Suppressor macrophage treated with lipopolysaccharide for 4 hours (primary cell): ENCODE measurements at places on chromosomes 11 and 22.
A peak's percentile ranks its signal among the peaks of the same experiment; 100 is the strongest.

- DNase-seq, result peak; percentile 37
Observed at GRCh38 chr11:112453601-112454577, 193.2 kb upstream of the PLET1 start.

- no peak for DNase-seq
Observed at GRCh38 chr11:15692739-15693138, 578.0 kb downstream of the INSC start.

- no peak for DNase-seq
Observed at GRCh38 chr22:43860831-43861230, 1.5 kb downstream of the SULT4A1 start.

GRCh38 chr22:23192133-23192532 lies 11.8 kb downstream of the BCR start:
- DNase-seq, result no peak

GRCh38 chr22:30424534-30425326 lies 838 bp upstream of the MTFP1 start:
- no peak for DNase-seq

DNA sequence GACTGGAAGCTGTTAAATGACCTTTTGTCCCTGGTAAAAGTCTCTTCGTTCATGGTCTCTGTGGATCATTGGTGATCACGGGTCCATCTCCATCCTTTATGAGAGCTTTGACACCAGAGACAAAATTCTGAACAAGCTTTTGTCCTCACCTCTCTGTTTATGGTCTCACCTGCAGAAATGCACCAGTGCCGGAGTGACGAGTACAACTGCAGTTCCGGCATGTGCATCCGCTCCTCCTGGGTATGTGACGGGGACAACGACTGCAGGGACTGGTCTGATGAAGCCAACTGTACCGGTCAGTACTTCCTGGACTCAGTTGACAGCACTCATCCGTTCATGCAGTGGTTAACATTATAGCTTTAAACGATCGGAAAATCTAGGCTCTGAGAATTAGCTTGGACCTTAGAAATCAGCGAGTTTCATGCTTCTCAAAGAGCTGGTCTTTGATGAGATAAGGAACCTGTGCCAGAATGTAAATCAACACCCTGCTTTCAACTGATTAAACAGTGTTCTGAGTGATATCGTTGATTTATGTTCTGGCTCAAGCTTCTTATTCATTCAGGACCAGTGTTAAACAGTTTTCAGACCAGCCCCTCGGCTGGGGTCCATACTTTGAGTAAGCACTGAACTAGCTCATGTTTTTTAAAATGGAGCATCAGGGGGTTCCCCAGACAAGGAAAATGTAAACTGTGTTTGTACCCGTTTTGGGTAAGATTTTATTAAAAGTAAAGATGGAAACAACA lies 124.5 kb upstream of the SORL1-AS1 start:
- DNase-seq, result no peak

GRCh38 chr22:19840059-19840458 lies 14.6 kb downstream of the GNB1L start:
- no peak for DNase-seq

- peak; percentile 39 for DNase-seq
Observed at GRCh38 chr11:15629690-15630321, 515.1 kb downstream of the INSC start.

GRCh38 chr11:130677486-130678153 lies 229.2 kb downstream of the ADAMTS15 start:
- no peak for DNase-seq

GRCh38 chr11:12801976-12802375 lies 127.8 kb downstream of the TEAD1 start:
- DNase-seq, result no peak

- DNase-seq, result no peak
Observed at GRCh38 chr22:46373159-46373558, 37.6 kb downstream of the TRMU start.

DNA sequence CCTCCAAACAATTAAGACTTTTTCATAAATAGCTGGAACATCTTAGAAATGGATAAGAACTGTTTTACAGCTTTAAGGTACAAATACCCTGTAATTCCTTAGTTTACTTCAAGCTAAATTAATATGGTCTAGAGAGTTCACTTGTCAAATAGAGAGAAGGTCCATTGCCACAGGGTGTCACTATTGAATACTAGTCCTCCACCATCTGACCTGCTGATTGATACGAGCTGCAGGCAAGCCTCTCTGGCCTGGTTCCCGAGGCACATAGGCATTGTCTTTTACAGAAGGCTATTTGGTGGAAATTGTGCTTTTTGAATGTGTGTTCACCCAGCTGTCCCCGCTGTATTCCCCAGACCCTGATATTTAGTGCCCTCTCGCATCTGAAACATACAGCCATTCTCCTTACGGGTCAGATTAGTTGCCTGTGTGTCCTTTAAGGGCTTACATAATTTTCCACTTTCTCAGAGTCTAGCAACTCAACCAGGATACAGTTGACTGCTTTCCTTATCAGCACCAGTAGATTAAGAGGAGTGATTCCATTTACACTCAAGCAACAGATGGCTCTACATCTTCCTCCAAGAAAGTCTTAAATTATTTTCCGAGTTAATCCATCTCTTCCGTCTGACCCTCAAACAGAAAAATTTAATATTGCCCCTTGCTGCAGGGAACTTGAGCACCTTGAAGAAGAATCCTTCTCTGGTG lies 788.8 kb upstream of the FAT3 start:
- no peak for DNase-seq

DNA sequence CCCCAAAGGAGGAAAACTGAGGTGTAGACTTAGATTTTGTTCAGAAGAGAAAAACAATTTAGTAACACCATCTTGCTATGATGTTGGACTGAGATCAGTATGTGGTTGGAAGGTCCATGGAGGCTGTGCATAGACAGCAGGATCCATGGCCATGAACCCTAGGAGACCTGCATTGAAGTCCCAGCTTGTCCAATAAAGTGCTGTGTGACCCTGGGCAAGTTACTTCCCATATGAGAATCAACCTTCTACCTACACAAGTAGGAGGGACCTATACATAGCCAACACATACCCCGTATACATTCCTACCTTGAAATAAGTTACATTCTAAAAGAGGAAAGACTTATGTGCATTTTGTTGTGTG lies 27.3 kb upstream of the ZNRF3 start:
- no peak for DNase-seq

GRCh38 chr11:124460459-124460858 lies 15.0 kb upstream of the OR8B8 start:
- peak; percentile 27 for DNase-seq

DNA sequence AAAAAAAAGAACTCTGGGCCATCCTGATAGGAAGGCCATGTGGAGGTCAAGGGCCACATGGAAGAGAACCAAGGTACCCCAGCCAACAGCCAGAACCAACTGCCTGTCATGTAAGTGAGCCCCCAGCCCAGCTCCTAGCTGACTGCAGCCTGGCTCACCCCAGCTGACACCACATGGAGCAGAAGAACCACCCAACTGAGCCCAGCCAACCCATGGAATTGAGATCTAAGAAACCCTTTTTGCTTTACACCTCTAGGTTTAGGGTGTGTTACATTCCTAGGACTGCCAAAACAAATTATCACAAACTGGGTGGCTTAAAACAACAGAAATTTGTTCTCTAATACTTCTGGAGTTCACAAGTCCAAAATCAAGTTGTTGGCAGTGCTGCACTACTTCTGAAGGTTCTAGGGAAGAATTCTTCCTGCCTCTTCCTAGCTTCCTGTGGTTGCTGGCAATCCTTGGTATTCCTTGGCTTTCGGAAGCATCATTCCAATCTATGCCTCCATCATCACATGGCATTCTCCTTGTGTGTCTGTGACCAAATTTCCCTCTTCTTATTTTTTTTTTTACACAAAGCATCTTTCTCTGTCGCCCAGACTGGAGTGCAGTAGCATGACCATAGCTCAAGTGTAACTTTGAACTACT lies 4.4 kb downstream of the C11orf86 start:
- DNase-seq, result no peak

DNA sequence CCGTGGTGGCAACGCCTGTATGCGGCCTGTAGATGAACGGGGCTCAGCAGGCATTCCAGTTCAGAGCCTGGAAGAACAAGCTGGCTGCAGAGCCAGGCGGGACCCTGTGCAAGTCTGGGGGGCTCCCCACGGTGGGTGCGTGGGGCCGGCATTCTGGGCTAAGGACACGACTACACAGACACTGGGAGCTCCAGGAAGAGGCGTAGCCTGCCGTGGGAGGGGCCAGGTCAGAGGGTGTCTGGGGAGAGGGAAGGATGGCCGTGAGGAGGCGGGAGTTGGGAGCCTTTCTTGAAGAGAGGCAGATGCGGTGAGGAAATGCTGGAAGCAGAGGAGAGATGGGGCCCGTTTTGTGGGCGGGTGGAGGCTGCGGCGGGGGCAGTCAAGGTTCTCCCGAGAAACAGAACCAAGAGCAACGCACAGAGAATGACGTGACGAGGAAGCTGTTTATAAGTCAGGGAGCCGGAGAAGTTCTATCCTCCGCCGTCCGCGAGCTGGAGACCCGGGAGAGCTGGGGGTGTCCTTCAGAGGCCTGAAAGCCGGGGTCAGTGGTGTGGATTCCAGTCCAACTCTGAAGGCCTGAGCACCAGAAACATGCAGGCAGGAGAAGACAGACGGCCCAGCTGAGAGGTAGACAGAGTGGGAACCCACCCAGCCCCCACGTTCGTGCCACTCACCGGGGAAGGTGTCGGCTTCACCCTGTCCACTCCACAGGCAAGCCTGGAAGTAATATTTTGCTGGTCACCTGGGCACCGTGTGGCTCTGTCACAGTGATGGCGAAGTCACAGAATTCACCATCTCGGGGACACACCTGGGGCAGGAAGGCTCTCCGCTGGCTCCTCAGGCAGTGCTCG lies 529.6 kb downstream of the BRD1 start:
- no peak for DNase-seq

- no peak for DNase-seq
Observed at GRCh38 chr11:121575963-121576290, 123.2 kb upstream of the SORL1-AS1 start.

DNA sequence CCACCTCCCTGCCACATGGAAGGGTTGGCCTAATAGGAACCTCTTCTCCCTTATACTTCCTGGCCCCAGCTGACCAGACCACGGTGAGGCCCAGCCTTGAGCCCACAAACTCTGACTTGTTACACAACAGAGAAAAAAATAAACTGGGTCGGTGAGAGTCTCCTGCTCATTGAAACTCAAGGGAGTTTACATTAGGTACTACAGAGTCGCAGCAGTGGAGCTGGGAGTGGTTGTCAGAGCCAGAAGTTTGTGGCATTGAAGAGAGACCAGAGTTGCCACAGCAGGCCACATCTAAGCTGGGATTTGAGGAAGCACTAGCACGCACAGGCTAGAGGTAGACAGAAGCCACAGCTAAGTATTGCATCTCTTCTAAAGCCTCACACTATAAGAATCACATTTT lies 296.2 kb downstream of the DDX10 start:
- DNase-seq, result peak; percentile 3

DNA sequence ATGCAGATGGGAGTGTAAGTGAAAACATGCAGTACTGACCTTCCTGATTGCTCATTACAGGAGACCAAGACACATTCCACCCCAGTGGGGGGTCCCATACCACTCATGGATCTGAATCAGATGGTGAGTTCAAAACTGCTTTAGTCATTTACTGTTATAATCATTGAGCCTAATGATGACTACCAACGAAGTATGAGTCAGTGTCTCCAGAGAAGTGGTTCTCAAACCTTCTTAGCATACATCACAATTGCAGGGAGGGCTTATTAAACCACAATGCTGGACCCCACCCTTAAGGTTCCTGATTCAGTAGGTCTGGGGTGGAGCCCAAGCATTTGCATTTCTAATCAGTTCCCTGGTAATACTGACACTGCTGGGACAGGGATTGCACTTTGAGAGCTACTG lies 75.8 kb downstream of the CD44 start:
- DNase-seq, result peak; percentile 88

- DNase-seq, result no peak
Observed at GRCh38 chr11:74446532-74446938, 20.8 kb downstream of the KCNE3 start.

- DNase-seq, result no peak
Observed at GRCh38 chr11:97965849-97966646, 1054.7 kb upstream of the CNTN5 start.

- no peak for DNase-seq
Observed at GRCh38 chr11:68148071-68148805, 27.1 kb upstream of the CHKA start.

GRCh38 chr11:75337195-75337654 lies 14.2 kb downstream of the ARRB1 start:
- peak; percentile 95 for DNase-seq

- DNase-seq, result no peak
Observed at GRCh38 chr22:46533070-46533833, 4.2 kb downstream of the CELSR1 start.

GRCh38 chr22:42432818-42433217 lies 615 bp upstream of the NFAM1 start:
- no peak for DNase-seq

DNA sequence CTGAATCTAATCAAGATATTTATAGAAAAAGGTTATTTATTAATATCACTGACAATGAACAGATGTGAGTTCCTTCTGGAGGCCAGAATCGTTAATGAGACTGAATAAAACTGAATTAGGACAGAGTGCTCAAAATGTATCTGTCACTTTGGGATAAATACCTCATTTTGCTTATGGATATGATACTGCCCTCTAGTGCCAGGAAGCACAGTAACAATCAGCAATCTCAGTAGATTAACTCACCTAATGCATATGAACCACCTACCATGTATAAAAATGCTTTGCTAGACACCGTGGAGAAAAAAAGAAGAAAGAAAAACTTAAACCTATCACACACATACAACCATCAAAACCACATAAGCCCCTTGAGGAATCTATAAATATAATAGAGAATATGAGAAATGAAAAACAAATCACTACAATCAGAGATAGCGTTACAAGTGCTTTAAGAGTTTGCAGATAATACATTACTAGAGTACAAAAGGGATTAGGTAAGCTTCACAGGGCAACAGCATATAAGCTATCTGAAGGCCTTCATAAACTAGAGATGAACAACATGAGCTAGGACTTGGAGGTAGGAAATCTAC lies 117.4 kb downstream of the SGSM3 start:
- peak; percentile 48 for DNase-seq

DNA sequence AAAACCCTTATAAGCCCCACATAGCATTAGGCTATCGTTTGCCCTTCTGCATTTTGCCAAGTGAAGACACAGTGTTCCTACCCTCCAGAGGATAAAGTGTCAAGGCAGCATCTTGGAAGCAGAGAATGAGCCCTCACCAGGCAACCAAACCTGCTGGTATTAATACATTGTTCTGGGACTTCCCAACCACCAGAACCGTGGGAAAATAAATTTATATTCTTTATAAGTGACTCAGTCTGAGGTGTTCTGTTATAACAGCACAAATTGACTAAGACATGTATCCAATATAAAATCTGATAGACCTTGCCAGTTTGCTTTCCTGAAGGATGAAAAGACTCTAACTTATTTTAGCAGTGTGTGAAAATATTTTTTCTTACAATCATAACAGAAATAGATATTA lies 792.5 kb upstream of the LRRC4C start:
- no peak for DNase-seq

GRCh38 chr11:30445056-30445455 lies 122.2 kb downstream of the ARL14EP start:
- DNase-seq, result no peak

- no peak for DNase-seq
Observed at GRCh38 chr11:13224324-13224723, 53.3 kb upstream of the BMAL1 start.

- no peak for DNase-seq
Observed at GRCh38 chr11:44695169-44695833, 31.5 kb upstream of the TSPAN18 start.
